Activated CD8-positive, alpha-beta memory T cell treated with anti-CD3 and anti-CD28 coated beads for 1 hour (primary cell): ENCODE measurements at places on chromosomes 4 and X.

DNA sequence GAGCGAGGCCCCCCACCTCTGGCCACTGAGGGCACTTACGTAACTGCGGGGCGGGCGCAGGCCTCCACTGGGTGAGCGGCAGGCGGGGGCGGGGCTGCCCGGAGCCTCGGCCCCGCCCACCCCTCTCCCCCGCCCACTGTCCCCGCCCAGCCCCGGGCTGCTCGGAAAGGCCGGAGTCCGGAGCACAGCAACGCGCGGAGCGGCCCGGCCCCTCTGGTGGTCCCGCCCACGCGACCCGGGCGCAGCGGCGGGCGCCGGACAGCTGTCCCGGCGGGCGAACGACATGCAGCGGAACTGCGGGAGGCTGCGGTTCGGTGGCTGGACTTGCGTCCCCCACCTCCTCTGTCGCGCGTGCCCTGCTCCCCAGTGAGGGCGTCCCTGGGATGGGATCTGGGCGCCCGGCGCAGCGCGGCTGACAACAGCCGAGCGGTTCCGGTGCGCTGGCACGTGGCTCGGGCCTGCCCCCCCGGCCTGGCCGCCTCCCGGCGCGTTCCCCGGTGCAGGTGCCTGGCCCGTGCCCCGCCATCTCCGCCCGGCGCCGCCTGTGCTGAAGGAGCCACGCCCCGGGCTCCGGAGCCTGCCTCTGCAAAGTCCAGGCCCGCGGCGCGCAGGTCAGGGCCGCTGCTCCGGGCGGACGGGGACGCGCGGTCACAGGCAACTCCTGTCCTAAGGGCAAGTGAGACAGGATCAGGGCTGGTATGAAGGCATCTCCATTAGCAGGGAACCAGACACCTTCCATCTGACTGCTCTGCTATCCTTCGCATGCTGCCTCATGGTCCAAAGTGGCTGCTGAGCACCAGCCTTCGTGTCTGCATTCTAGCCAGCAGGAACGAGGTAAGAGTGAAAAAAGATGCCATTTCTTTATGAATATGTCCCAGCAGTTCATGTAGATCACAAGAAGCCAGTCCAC lies 21.8 kb upstream of the JAKMIP1 start:
- DNase-seq: no peak

- DNase-seq: no peak
Measured at GRCh38 chr4:181264893-181265292, 978.3 kb upstream of the TENM3 start.

DNA sequence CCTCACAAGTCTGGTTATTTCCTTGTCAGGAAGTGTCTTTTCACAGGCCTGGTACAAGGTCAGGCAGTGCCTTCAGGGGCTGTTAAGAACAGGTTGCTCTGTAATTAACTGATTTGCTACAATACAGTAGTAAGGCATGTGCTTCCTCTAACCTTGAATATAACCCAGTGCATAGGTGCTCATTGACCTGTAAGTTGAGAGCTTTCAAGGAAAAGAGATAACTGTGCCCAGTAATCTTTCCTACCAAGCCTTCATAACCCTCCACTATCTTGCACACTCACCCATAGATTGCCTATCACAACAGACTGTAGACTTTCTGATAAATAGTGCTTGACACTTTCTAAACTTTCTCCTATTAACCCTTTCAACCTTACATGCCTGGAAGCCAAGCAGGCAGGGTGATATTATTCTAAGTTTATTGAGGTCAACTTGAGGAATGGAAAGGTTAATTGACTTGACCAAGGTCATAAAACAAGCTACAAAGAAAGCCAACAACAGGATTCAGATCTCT lies 148.1 kb downstream of the PPARGC1A start:
- DNase-seq: no peak

DNA sequence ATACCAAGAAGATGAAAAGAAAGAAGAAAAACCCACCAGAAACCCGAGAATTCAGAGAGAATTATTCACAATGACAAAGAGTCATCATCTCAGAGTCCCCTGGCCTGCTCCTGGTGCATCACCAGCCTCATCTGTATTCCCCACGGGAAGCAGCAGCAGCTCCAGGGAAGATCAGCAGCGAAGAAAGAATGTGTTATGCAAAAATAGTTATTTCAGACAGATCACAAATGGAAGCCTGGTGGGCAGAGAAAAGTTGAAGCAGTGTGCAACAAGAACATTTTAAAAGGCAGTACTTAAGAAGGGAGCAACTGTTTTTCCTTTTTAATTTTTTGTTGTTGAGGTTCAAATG lies 189.2 kb downstream of the PPP3CA start:
- DNase-seq: no peak

GRCh38 chr4:165375465-165375864 lies 3.3 kb upstream of the CPE start:
- DNase-seq: no peak

DNA sequence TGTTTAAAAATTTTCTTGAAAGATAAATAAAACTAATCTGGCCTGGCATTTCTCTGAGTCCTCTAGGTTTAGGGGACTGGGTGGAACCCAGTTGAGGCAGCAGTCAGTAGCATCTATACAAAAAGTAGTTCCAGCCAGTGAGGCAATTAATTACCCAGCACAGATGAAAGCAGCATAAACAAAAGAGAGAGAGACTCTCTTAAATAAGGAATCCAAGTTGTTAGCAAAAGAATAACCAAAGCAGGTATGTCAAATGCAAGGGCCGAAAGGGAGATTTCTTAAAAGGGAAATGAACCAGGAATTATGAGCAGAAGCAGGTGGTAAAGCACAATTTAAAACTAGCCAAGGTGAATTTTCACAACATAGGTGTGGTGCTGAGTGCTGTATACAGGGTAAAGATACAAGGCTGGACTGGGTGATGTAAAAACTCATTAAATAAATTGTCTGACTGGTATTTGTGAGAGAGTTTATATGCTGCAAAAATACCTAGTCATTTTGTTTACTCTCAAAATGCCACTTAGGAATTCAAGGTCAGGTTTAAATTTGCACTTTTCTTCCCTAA lies 94.6 kb upstream of the GALNT7 start:
- DNase-seq: no peak

DNA sequence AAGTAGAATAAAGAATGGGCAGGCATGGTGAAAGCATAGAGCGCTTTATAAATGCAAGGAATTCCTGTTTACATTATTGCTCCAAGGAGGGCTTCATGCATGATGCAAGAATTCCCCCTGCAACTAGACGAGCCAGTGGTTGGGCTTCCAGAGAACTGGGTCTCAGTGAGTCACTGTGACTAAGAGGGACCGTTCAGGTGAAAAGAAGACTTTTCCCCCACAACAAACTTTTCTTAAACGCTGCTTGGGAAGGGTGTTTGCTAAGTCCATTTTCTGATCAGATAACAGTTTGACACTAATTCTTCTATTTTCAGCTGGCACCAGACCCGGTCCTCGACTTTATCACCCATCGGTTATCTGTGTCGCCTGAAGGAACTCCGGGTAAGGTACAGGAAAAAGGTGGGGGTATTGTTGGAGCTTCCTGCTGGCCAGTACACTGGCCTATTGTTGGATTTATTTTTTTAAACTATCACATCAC lies 40.1 kb downstream of the LDB2 start:
- no peak for DNase-seq

DNA sequence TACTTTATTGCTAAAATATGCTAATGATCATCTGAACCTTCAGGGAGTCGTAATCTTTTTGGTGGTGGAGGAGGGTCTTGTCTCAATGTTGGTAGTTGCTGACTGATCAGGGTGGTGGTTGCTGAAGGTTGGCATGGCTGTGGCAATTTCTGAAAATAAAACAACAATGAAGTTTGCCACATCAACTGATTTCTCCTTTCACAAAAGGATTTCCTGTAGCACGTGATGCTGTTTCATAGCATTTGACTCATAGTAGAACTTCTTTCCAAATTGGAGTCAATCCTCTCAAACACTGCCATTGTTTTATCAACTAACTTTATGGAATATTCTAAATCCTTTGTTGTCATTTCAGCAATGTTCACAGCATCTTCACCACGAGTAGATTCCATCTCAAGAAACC lies 19.3 kb downstream of the DDIT4L start:
- DNase-seq: no peak

GRCh38 chr4:189463734-189464133 lies 476.9 kb upstream of the FRG1 start:
- no peak for DNase-seq

GRCh38 chr4:125891597-125892258 lies 577.0 kb downstream of the FAT4 start:
- no peak for DNase-seq

DNA sequence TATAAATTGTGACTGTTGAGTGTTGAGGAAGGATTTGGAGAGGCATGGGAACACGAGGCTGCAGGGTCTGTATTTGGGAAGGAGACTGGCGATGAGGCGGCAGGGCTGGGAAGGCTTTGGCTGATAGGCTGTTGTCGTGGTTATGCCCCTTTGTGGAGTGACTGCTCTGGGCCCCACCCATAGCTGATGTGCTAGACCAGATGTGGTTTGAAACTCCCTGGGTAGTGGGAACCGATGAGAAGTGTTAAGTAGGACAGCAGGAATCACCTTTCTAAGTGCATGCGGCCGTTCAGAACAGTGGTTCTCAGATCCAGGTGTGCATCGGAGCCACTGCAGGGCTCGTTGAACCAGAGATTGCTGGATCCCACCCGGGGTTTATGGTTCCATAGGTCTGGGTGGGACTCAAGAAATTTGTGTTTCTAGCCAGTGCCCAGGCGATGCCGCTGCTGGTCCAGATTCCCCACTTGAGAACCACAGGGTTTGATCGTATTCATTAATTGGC lies 42.3 kb downstream of the TBC1D14 start:
- no peak for DNase-seq

GRCh38 chr4:168197926-168198325 lies 105.6 kb downstream of the ANXA10 start:
- no peak for DNase-seq
